Frontal cortex (tissue), 4 donors: ENCODE measurements at places on chromosomes 13 and 19. TPM values are rescaled to one million over a fixed set of nuclear protein-coding genes. Genes with fewer than 3 reads are reported as not detected.

The CLEC11A gene
- 2.4 TPM for total RNA-seq

- no peak for DNase-seq
These were observed 6.4 kb upstream of the DNMT1 start for GRCh38 chr19:10201176-10201575.

GRCh38 chr13:52921194-52921593 lies 72.8 kb upstream of the PCDH8 start:
- DNase-seq, result no peak

GRCh38 chr13:76890021-76890420 lies 3.8 kb upstream of the KCTD12 start:
- no peak for DNase-seq

The ENOX1 gene
- 50.5 TPM for total RNA-seq

The SPACA4 gene
- not detected for total RNA-seq

- no peak for DNase-seq
These were observed 333.2 kb downstream of the FOXO1 start for GRCh38 chr13:40333226-40333625.
